ENCODE measurements at places on chromosomes 1 and 21. TPM values are rescaled to one million over a fixed set of nuclear protein-coding genes. Genes with fewer than 3 reads are reported as not detected.
A peak's percentile ranks its signal among the peaks of the same experiment; 100 is the strongest.

Gene MTMR11
- 2.6 TPM for total RNA-seq

Gene SEC16B
- 3.2 TPM for total RNA-seq

Gene LRRC39
- total RNA-seq, result 0.68 TPM

Gene TFF2
- total RNA-seq, result not detected

Gene OLFM3
- total RNA-seq, result not detected

Gene ANGPTL3
- total RNA-seq, result not detected

Gene SLC22A15
- total RNA-seq, result 6.7 TPM

Gene CHRM3
- 2.2 TPM for total RNA-seq

DNA sequence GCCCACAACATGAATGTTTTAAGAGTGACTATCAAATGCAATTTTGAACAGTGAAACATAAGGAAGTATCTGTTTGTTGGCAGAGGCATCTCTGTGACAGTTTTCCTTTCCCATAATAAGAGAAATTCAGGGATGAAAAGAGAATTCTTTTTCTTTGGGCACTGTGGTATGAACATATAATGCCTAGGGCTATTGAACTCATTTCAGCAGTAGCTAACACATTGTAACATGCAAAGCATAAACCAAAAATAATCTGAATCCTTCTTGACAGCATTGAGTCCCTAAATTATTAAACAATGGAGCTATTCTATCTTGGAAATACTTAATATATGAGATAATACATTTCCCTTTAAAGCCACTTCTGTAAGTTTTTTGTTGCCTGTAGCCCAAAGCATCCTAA lies 633.0 kb upstream of the B3GALT2 start:
- DNase-seq, result no peak
- H3K36me3 ChIP-seq, result no peaks in the 10 kb centered on the region
- H3K4me1 ChIP-seq, result no peaks in the 10 kb centered on the region
- no peak overlapping the region for H3K27ac ChIP-seq
- no peaks in the 10 kb centered on the region for H3K27me3 ChIP-seq

DNA sequence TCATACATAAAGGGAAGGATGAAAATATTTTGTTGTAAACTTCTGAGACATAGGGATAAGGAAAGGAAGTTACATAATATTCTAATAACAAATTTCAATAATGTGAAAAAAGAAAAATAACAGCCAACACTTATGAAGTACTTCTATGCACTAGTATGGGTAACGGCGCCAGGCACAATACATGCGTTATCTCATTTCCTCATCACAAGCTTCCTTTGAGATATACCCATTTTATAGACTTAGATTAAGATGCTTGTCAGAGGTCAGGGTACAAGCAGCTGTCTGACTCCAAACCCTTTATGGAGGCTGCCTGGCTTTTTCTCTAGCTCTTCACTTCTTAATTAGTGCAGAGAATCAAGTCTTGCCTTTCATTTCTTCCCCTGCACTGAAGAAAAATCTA lies 41.3 kb downstream of the TCP10L start:
- no peak overlapping the region for H3K4me3 ChIP-seq
- no peaks in the 10 kb centered on the region for H3K27me3 ChIP-seq
- no peaks in the 10 kb centered on the region for H3K4me1 ChIP-seq
- H3K36me3 ChIP-seq, result no peaks in the 10 kb centered on the region
- DNase-seq, result no peak

- no peaks in the 10 kb centered on the region for H3K4me1 ChIP-seq
- DNase-seq, result no peak
- no peak overlapping the region for H3K27ac ChIP-seq
- H3K36me3 ChIP-seq, result no peaks in the 10 kb centered on the region
- H3K27me3 ChIP-seq, result no peaks in the 10 kb centered on the region
- no peak overlapping the region for H3K4me3 ChIP-seq
Measured at GRCh38 chr1:246470585-246470984, 36.5 kb downstream of the SMYD3 start.

DNA sequence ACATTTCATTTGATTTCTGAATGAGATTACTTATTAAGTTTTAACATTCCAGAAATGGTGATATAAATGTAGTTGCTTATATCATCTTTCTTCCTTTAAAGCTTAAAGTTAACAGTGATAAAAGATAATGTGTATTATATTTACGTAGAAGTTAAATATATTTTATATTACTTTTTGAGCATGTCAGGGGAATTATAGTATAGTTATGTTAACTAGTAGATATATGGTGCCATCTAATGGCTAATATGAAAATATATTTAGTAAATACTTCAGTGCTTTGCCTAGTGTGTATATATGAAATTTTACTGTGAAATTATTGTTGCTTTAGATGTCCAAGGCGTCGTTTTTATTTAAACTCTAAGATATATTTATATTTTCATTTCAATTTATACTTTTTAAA lies 51.5 kb downstream of the SYT14 start:
- DNase-seq, result no peak
- no peaks in the 10 kb centered on the region for H3K36me3 ChIP-seq
- no peak overlapping the region for H3K4me3 ChIP-seq
- no peak overlapping the region for H3K27ac ChIP-seq

DNA sequence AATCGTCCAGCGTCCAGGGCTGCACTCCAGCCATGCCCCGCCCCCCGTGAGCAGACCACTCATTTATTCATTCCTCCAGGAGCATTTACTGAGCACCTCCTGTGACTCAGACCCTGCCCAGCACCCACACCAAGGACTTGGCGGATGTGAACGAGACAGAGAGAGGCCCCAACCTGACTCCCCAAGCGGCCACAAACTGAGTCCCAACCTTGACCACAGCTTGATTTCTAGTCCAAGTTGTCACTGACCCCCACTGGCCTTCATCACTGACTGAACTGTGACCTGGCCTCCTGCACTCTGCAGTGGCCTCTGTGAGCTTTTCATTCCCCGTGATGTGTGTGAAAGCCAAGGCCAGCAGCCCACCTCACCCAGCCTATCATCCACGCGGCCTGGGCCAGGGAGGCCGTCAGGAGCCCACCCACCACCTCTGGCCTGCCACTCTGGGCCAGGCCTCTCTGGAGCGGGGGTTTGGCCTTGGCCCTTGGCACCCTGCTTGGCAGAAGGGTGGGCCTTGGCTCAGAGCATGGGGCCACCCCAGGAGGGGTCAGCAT lies 19.3 kb upstream of the RUNX3 start:
- H3K4me3 ChIP-seq, result no peak overlapping the region
- no peaks in the 10 kb centered on the region for H3K36me3 ChIP-seq
- DNase-seq, result no peak
- no peaks in the 10 kb centered on the region for H3K4me1 ChIP-seq
- H3K27ac ChIP-seq, result no peak overlapping the region

DNA sequence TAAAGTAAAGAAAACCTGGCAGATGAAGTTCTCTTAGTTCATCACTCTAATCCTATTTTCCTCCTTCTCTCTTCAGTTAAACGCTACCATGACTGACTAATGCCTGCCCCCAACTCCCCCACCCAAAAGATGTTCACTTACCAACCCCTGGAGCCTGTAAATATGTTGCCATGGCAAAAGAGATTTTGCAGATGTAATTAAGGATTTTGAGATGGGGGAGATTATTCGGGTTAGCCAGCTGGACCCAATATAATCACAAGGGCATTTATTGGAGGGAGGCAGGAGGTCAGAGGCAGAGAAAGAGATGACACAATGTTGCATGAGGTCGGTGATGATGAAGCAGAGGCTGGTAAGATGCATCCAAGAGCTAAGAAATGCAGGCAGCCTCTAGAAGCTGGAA lies 69.3 kb upstream of the PPP2R5A start:
- H3K36me3 ChIP-seq, result no peaks in the 10 kb centered on the region
- no peak overlapping the region for H3K27ac ChIP-seq
- no peaks in the 10 kb centered on the region for H3K27me3 ChIP-seq
- no peak for DNase-seq

GRCh38 chr1:34286511-34286910 lies 109.8 kb downstream of the C1orf94 start:
- no peak overlapping the region for H3K27ac ChIP-seq
- H3K27me3 ChIP-seq, result no peaks in the 10 kb centered on the region
- H3K4me1 ChIP-seq, result no peaks in the 10 kb centered on the region
- no peak overlapping the region for H3K4me3 ChIP-seq
- no peaks in the 10 kb centered on the region for H3K36me3 ChIP-seq

GRCh38 chr1:50829014-50829958 lies 130.8 kb downstream of the FAF1 start:
- no peak overlapping the region for H3K4me3 ChIP-seq
- H3K4me1 ChIP-seq, result no peaks in the 10 kb centered on the region
- no peaks in the 10 kb centered on the region for H3K27me3 ChIP-seq
- DNase-seq, result no peak
- H3K27ac ChIP-seq, result no peak overlapping the region
- no peaks in the 10 kb centered on the region for H3K36me3 ChIP-seq

DNA sequence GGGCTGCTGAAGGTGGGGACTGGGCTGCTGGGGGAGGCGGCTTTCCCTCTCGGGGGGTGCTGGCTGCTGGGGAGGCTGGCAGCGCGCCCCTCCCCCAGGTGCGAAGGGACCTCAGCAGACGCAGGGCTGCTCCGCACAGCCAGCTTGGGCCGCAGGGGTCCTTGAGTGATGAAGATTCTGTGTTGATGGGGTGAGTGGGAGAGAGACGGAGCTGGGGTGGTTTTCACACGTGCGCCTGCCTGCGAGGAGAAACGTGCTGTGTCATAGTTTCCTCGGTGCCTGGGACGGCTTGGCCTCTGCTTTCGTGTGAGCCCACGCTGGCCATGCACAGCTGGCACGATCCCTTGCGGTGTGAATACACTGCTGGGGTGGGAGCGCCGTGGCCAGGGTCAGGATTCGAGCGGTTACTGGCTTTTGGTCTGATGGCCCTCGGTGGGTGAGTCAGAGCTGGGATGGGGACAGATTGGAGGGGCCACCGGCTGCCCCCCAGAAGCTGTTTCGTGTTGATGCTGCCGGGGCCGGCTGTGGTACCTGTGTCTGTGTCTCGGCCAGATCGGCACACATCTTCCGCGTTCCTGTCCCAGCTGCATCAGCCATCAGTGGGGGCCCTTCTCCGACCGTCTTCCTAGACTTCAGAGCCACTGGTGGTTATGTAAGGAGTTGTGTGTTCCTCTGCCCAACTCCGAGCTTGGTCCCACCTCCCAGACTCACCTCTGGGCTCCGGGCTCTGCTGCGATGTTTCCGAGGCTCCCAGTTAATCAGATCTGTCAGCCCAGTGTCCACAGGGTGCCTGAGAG lies 24.9 kb downstream of the PRKCZ start:
- H3K4me3 ChIP-seq, result no peak overlapping the region
- H3K27me3 ChIP-seq, result no peaks in the 10 kb centered on the region
- H3K36me3 ChIP-seq, result no peaks in the 10 kb centered on the region
- H3K4me1 ChIP-seq, result no peaks in the 10 kb centered on the region
- DNase-seq, result no peak

DNA sequence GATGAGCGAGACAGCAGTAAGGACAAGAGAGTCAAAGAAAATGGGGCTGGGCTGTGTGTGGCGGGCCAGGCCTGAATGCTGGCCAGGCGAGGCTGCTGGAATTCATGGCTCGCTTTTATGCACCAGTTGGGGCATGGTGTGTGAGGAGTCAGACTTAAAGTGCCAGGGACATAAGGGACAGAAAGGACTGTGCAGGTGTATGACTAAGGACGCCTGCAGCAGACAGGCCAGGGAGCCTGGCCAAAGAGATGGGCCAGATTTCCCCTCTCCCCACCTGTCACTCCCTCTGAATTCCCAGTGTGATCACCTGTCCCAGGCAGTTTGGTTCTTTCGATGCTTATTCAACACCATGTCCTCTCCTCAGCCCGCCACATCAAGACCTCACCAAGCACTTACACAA lies 16.9 kb upstream of the SMIM12 start:
- no peaks in the 10 kb centered on the region for H3K4me1 ChIP-seq
- no peak overlapping the region for H3K4me3 ChIP-seq
- H3K27ac ChIP-seq, result no peak overlapping the region
- DNase-seq, result no peak
- H3K36me3 ChIP-seq, result no peaks in the 10 kb centered on the region

GRCh38 chr1:27111626-27112573 lies 43.0 kb downstream of the SLC9A1 start:
- H3K36me3 ChIP-seq, result no peaks in the 10 kb centered on the region
- no peaks in the 10 kb centered on the region for H3K27me3 ChIP-seq
- H3K27ac ChIP-seq, result peak overlapping the region; percentile 21
- peak; percentile 65 for DNase-seq
- H3K4me3 ChIP-seq, result no peak overlapping the region

DNA sequence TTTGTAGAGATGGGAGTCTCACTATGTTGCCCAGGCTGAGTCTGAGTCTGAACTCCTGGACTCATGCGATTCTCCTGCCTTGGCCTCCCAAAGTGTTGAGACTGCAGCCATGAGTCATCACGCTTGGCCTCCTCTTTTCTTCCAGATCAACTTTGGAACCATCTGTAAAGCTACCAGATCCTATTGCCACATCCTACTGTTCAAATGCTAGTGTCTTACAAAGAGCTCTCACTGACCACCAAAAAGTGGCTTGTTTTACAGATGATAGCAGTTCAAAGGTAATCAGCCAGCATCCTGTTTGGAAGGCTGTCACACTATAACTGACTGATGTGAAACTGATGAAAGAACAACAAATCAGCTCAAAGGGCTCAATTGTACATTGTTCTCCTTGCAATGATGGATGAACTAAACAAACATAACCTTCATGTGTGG lies 221.6 kb downstream of the AKT3 start:
- no peaks in the 10 kb centered on the region for H3K27me3 ChIP-seq
- no peak for DNase-seq
- no peaks in the 10 kb centered on the region for H3K36me3 ChIP-seq
- no peak overlapping the region for H3K27ac ChIP-seq
- H3K4me3 ChIP-seq, result no peak overlapping the region
- H3K4me1 ChIP-seq, result no peaks in the 10 kb centered on the region

DNA sequence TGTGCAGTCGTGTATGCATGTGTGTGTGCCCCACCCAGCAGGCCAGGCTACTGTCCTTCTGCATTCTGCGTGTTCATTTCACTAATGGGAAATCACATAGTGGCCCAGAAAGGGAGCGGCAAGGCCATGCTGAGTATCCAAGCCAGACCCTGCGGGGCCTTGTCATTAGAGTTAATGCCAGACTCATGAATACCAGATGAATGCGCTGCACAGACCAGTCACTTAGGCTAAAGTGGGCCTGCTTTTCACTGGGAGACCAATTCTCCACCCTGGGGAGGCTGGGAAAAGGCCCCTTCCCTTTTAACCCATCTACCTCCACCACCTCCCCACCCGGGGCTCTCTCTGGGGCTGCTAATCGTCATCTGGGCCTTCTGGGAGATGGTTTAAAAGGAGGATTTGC lies 17.0 kb upstream of the GRIK3 start:
- no peak overlapping the region for H3K4me3 ChIP-seq
- H3K36me3 ChIP-seq, result no peaks in the 10 kb centered on the region
- H3K27ac ChIP-seq, result no peak overlapping the region
- no peak for DNase-seq
- H3K27me3 ChIP-seq, result peaks cover 8% of the 10 kb centered on the region

DNA sequence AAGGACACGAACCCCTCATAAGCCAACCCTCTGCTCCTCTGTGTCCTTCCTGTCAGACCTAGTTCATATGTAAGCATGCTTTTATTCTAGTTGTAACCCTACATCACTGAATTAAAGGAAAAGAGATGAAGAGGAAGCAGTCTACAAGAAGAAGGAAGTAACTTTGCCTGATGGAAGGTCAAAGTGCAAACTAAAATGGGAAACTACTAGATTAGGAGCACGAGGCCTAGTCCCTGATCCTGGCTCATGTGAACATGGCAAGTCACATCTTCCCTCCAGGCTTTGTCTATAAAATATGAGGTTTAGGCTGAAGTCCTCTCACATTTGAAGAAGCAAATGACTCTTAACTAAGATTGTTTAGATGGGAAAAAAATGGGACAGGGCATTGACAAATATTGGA lies 13.2 kb downstream of the ZMYND12 start:
- H3K4me3 ChIP-seq, result no peak overlapping the region
- H3K27ac ChIP-seq, result no peak overlapping the region
- no peak for DNase-seq
- H3K4me1 ChIP-seq, result no peaks in the 10 kb centered on the region
- no peaks in the 10 kb centered on the region for H3K27me3 ChIP-seq
- H3K36me3 ChIP-seq, result no peaks in the 10 kb centered on the region

Measured in prostate gland (tissue), 2 donors.